Stimulated activated CD8-positive, alpha-beta memory T cell treated with anti-CD3 and anti-CD28 coated beads, Interleukin-7, amount 100 ng/mL, for 1 hour (primary cell): ENCODE measurements at places on chromosomes 4 and X.
A peak's percentile ranks its signal among the peaks of the same experiment; 100 is the strongest.

DNA sequence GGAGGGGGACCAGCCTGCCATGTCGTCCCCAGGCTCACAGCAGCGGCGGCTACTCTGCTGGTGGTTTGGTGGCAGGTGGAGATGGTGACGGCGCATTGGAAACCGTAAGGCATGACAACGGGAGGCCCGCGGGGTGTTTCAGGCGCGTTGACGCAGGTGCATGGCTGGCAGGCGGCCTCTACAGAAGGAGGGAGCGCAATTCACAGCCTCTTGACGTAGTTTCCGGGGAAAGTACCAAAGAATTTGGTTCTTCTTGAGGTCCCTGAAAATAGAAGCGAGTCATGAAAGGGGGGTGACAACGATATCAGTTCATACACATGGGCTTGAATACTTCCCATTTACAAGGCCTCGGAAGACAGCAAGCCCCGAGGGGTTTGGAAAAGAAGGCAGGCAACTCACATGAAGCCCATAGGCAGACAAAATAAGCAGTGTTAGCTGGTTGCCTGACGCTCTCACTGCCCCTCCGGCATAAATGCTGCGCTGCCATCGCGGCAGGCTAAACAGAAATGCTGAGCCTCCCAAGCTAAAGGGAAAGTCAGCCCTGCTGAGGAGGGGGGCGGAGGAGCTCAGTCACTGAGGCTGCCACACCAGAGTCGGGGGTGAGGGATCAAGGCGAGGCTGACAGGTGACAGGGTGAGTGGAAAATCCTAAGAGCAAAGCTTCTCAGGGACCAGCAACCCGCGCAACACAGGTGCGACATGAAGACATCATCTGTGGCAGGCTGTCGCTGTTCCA, 52.3 kb upstream of the PDLIM3 start:
- DNase-seq, result peak; percentile 31

DNA sequence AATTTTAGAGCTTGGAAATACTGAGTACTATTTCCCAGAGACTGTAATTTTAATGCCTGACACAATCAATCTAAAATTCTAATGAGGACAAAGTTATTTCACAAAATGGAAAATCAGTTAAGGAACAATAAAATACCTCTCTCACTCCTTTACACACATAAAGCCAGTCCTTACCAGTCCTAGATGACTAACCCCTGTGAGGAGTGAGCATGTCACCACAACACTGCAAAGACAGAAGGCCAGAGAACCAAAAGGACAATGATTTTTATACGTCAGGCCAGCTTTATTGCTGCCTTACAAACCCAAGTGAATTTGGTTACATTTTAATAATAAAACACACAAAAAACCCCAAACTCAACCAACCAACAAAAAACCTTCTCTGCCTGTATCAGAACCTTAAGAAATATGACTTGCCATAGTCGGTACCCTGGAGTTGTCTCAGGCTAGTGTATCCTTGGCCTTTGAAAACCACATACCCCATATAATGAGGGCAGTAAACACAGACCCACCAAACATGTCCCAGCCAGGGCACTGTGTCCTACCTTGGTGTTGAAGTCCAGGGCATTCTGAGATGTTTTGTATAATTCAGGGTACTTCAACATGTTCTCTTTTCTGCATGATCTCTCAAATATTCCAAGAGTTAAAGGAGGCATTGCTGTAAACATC, 57.6 kb downstream of the SHISA3 start:
- no peak for DNase-seq

DNA sequence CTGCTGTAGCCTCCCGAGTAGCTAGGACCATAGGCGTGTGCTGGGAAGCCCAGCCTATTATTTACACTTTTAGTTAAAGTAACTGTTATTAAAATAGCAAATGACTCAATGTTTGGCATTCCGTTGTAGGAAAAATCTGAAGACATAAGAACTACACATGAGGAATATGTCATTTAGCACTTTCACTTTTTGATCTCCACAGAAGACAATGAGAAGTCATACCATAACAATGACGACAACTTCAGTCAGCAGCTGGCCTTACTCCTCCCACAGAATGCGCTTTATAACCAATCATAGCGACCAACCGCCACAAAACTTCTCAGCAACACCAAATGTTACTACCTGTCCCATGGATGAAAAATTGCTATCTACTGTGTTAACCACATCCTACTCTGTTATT, 6.7 kb downstream of the GPR34 start:
- no peak for DNase-seq

DNA sequence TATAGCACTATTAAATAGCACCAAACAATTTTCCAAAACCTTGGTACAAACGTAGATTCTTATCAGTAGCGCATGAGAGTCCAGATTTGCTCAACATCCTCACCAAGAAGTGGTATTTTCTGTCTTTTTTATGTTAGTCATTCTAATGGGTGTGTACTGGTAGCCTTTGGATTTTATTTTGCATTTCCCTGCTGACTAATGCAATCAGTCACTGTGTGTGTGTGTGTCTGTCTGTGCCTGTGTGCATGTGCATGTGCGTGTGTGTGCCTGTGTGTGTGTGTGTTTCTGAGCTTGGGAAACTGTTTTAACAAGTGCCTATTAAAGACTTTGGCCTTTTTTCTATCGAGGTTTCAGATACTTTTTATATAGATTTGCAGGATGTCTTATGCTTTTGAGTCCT, 82.2 kb upstream of the MAGEA10 start:
- DNase-seq, result no peak

- DNase-seq, result no peak
Measured at GRCh38 chr4:54497947-54498346, 159.8 kb upstream of the KIT start.

- DNase-seq, result no peak
Measured at GRCh38 chr4:40199999-40200874, 3.4 kb downstream of the RHOH start.

- no peak for DNase-seq
Measured at GRCh38 chr4:37043342-37043741, 201.2 kb upstream of the NWD2 start.

DNA sequence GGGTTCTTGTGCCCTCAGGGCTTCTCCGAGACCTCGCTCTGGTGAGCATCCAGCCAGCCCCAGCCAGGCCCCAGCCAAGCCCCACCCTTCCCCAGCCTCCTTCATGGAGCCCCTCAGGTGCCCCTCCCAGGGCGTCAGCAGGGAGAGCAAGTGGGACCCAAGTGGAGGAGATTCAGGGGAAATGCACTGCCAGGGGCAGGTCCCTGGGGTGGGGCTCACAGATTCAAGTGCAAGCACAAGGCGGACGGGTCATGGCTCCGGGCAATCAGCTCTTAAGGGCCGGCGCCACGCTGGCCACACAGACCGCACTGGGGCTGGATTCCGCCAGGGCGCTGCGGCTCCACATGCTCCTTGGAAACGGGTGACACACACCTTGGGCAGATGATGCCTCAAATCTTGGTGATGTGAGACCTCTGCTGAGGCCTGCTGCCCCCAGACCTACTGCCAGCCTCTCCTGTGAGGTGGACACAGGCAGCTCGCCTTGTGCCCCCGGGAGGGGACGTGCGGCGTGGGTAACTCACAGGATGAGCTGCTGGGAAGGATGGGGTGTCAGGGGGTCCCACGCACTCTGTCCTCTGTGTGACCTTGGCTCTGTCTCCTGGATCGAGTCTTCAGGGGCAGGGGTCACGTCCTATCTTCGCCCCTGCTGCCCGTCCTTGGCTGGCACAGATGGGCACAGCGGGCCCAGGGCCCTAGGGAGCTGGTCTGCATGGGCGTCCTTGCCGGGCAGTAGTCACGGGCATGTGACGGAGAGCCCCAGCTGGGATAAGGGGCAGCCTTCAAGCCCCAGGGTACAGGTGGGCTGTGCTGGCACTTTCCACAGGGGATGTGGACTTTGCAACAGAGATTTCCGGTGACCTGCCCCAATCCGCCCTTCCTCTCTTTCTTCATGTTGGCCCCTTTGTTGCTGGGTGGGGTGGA, 17.1 kb downstream of the NAT8L start:
- DNase-seq, result no peak

DNA sequence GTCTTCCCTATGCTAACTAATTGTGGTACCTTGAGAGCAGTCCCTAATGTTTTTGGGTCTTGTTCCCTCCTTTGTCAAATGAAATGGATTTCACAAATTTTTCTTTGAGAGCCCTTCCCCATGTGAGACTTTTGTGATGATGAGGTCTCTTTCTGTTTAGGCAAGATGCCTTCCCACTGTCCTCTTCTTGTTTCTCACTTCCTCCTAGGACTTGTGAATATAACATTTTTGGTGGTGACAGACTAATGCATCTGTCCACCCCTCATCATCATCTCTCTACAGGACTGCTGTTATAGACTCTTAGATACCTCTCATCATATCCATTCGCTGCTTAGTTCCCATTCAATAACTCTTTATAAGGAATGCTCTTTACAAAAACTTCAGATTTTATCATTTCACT, 8.7 kb upstream of the ANK2 start:
- DNase-seq, result no peak

- DNase-seq, result no peak
Measured at GRCh38 chrX:154795016-154795415, 10.3 kb downstream of the MPP1 start.

GRCh38 chr4:6504900-6505496, 32.6 kb upstream of the PPP2R2C start:
- no peak for DNase-seq

- DNase-seq, result no peak
Measured at GRCh38 chr4:52915730-52916300, 53.7 kb downstream of the RASL11B start.
